ENCODE measurements at places on chromosomes 16 and 17.

GRCh38 chr17:5971969-5972368, 98.2 kb upstream of the WSCD1 start:
- no peak for DNase-seq

- DNase-seq, result no peak
These were observed 82.1 kb downstream of the CFDP1 start for GRCh38 chr16:75351183-75351582.

DNA sequence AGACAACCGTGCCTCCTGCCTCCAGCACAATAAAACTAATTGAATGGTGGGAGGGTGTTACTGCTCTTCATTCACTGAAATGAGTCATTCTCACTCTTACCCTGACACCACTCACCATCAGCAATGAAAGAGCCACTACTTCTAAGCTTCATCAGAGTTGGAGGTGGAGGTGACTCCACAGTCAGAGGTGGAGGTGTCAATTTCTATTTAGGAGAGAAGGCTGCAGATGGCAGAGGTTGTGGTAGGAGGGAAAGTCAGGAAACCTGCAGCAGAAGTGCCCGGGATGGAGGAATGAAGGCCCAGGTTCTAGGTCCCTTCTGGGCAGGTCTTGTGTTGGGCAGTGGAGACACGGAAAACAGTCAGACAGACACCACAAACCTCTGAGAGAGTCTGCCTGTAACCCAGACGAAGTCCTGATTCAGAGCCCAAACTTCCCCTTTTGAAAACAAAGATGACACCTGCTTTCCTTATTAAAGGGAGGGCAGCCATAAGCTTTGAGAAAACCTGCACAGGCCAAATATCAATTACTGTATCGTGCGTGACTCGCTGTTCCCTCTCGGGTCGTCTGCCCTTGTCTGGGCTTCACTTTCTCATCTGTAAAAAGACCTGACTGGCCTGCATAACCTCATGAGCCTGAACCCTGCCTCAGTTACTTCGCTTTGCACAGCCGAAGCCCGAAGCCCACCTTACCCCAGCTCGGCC, 668 bp downstream of the ATPAF2 start:
- no peak for DNase-seq

- DNase-seq, result no peak
These were observed 49.6 kb upstream of the IRX6 start for GRCh38 chr16:55274391-55274790.

DNA sequence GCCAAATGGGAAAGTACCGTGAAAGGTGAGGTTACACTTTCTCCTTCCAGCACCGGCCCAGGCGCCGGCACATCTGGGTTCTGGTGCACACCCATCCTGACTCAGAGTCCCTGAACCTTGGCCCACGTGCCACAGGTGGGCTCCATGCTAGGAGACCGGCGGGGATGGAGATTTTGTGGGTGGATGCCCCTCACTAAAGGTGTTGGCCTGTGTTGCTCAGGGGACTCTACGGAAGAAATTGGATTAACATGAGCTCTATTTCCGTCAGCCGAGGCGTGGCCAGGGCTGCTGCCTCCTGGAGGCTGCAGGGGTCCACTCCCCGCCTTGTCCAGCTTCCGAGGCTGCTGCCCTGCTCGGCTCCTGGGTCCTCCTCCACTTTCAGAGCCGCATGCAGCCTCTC, 30.8 kb downstream of the FBXO31 start:
- no peak for DNase-seq

DNA sequence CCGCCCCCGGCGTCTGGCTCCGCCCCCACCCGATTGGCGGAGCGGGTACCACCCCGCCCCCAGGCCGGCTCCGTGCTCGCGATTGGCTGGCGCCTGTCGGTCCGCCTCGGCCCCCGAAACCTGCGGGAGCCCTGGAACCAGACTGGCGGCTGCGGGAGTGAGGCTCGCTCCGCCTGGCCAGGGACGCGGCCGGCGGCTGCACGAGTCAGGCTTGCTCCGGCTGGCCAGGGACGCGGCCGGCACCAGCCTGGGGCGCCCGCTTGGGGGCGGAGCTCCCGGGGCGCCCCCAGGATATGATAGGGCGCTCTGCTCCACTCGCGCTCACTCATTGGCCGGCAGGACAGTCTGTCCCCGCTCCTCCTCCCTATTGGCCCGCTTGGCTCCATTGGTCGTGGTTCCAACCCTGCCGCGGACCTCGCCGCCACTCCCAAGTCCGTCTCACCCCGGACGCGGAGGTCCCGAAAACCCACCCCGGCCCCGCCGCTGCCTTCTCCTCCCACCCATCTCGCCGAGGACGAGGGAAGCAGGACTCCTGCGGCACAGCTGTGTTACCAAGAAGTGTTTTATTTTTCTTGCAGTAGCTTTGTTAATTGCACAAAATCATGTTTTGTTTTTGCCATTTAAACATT, 340 bp upstream of the ROGDI start:
- DNase-seq, result peak; percentile 84

DNA sequence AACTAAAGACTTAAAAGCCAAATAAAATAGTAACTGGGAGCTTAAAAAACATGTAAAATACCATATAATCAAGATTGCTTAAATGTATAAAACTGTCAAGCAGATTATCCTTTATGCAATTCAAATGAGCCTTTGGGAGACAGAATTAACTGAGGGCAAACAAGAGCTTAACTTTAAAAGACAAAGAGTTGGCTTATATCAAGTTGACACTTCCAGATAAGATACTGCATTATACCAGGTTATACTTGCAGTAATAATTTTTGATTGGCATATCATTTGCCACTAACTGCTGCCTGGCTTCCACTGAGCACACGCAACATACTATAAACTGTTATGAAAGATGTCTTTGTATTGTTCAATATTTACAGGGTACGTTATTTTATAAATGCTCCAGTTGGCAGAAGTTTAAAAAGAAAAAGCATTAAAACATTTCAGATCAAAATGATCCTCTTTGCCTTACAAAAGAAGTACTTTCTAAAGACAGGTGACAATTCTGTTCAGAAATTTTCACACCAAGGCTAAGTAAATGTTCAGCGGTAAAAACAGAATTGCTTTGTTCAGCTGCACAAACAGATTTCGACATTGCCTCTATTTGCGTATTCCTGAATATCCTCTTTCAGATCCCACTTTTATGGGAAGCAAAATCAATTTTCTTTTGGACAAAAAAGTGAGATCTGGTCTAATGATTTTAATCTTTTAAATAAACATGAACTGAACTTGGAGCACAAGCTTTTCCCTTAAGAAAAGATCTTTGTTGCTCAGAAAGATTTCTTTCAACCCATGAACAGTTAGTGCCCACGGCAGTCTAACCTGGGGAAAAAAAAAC, 50.7 kb downstream of the TOX3 start:
- no peak for DNase-seq

All from NCI-H1694 treated with DMSO at 0.1 percent for 48 hours (cell line).